Muscle of arm (tissue), 14 donors: ENCODE measurements at places on chromosomes 2 and 18. TPM values are rescaled to one million over a fixed set of nuclear protein-coding genes. Genes with fewer than 3 reads are reported as not detected.

Gene ABCG5
- 0.16 TPM for polyA plus RNA-seq

Gene UGT1A3
- polyA plus RNA-seq, result not detected

Gene C2orf80
- not detected for polyA plus RNA-seq

Gene B4GALT6
- 12.9 TPM for polyA plus RNA-seq

Gene KCNS3
- polyA plus RNA-seq, result 4.9 TPM

Gene LCT
- not detected for polyA plus RNA-seq

Gene LGALSL
- 26.2 TPM for polyA plus RNA-seq

DNA sequence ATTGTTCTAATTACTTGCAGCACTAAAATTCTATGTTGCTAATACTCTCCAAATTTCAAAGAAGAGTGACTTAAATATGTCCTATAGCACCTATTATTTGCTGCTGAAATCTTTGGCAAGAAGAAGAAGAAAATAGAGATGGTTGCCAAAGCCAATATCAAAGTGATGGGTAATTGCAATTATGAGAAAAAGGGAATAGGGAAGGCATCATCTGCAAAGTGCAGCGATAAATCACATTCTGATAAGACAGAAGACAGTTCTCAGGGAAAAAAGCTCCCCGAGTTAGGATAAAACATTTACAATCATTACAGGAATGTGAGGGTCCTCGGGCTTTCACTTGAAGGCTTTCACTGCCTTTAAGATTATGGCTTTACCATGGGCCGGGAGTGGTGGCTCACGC is 72.1 kb upstream of the RASGRP3 start:
- DNase-seq, result no peak

- no peak for DNase-seq
Measured at GRCh38 chr18:42937436-42937835, 178.0 kb downstream of the RIT2 start.

DNA sequence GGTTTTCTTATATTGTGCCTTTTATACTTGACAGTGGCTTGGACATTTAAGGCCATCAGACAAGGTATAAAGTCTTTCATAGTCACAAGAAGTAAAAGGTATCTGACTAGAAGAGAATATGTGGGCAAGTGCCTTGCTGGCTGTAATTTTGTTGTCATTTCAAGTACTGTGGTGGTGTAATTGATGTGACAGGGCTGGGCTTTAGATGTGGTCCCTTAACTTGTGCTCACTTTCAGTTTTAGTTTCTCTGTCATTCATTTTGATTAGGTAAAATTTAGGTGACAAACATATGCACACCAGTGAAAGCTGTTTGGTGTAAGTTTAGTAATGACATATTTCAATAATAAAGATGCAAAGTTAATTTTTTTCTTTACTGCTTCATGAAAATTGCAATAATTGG is 31.2 kb upstream of the TBR1 start:
- no peak for DNase-seq

DNA sequence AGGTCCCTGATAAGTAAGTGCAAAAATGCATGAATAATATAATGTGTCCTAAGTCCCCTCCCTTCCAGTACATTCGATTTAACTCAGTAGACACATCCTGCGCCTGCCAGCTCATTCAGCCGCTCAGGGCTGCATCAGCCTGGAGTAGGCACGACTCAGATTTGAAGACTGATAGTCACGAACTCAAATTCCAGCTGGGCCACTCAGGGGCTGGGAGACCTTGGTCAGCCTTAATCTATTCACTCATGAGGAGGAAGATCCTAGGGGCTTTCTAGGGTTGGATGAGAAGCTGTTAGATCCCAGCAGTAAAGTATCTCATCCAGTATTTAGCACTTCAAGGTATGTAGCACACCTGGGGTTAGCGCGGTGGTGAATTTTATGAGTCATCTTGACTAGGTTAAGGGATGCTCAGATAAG is 98.9 kb upstream of the ODC1 start:
- no peak for DNase-seq

DNA sequence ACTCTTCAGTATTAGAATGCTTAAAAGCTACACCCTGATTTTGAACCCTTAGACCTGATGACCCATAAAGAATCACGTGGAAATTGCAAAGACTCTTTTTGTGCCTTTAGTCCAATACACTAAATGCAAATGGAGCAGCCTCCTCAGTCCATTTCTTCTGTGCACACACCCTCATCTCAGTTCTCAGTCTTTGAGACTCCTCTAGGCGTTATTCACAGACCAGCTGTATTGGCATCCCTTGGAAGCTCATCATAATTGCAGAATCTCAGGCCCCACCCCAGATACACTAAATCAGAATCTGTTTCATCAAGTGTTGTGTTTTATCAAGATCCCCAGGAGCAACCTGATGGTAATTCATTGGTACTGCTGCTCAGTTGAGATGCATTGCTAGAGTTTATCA is 335.0 kb upstream of the ATP5MC3 start:
- DNase-seq, result no peak

GRCh38 chr2:112152476-112153178 is 14.4 kb downstream of the FBLN7 start:
- DNase-seq, result no peak

DNA sequence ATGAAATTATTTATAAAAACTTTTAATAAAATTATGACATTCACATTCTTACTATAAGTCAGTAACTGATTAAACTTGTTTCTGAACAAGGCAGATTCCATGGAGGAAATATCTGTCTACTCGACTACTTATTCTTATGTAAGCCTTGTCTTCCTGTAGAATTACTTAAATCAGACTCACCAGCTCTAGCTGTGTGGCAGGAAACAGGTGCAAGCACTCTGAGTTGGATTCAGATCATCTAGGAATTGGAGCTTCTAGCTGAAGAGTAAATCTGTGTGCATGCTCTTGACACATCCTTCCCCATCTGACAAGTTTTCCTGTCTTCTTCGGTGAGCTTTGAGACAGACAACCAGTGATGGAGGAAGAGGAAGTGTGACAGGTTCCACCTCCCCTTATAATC is 284.7 kb downstream of the TRIB2 start:
- no peak for DNase-seq

DNA sequence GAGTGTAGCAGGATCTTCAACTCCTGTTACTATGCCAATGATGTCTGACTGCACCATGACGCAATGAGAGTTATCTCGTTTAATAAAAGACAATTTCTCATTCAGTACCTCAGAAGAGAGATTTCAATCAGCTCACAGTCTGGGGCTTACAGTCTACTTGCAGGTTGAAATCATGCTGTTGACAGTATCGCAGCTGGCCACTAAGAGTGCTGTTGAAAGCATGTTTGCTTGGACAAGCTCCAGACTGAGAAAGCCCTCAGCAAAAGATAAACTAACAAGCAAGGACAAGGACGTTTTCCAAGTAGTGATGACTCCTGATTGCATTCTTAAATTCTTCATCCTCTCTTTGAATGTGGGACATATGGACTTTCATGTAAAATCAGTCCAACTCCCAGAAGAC is 145.2 kb upstream of the SYT4 start:
- peak; percentile 5 for DNase-seq

GRCh38 chr2:159898441-159898840 is 100.4 kb upstream of the CD302 start:
- no peak for DNase-seq

DNA sequence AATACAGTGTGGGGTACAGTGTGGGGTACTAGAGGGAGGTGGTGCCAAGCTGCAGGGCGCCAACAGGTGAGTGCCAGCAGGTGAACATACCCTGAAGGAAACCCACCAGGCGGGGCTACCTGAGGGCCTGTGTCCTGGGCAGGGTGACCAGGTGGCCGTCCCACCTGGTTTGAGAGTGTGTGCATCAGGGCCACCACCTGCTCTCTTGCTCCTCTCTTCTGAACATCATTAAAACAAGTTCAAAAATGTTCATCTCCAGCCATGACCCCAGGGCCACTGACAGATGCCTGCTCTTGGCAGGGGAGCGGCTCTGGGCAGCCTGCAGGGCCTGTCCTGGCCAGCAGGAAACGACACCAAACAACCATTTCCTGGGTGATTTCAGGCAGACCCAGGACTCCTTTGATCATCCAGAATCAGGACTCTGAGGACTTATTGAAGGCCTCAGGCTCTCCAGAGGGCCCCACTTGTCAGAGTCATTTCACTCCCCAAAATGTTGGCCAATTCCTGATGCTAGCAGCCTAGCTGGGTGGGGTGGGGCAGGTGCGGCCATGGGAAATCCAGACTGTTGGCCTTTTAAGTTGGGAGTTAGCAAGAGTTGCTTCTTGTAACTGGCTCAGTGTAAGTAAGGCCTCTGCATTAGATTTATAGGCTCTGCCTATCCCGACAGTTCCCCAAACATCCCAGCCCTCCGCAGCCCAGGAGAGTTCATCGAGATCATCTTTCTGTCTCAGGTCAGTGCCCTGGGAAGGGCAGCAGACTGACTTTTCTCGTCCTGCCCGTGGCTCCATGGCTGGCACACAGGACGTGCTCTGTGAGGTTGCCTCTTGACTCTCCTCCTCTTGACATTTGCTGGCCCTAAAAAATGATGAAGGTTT is 111.5 kb upstream of the ZNF236 start:
- DNase-seq, result no peak

GRCh38 chr2:227377467-227378351 is 1.4 kb downstream of the TM4SF20 start:
- DNase-seq, result no peak

- DNase-seq, result no peak
Measured at GRCh38 chr2:96897491-96898134, 27.7 kb upstream of the SEMA4C start.

DNA sequence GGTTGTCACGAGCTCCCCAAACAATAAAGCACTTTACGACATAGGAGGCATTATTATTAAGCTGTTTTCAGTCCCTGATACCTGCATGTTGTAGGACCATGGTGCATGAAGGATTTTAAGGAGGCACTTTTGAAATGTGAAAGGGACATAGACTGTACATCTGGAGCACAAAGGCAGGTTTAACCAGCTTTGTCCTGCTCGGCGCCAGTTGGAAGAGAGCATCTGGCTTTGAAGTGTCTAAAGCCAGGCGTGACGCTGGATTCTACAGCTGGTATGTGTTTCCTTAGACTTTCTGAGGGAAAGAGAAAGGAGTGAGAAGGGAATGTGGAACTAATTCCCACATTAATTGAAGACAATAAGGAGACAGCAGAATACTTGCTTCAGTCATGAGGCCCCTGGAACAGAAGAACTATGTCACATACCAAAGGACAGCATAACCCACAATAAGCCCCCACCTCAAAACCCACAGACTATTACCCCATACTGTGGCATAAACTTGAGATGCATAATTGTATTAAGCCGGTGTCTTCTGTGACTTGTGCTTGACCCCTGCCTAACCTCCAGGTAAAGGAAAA is 381.0 kb upstream of the MEX3C start:
- DNase-seq, result no peak

DNA sequence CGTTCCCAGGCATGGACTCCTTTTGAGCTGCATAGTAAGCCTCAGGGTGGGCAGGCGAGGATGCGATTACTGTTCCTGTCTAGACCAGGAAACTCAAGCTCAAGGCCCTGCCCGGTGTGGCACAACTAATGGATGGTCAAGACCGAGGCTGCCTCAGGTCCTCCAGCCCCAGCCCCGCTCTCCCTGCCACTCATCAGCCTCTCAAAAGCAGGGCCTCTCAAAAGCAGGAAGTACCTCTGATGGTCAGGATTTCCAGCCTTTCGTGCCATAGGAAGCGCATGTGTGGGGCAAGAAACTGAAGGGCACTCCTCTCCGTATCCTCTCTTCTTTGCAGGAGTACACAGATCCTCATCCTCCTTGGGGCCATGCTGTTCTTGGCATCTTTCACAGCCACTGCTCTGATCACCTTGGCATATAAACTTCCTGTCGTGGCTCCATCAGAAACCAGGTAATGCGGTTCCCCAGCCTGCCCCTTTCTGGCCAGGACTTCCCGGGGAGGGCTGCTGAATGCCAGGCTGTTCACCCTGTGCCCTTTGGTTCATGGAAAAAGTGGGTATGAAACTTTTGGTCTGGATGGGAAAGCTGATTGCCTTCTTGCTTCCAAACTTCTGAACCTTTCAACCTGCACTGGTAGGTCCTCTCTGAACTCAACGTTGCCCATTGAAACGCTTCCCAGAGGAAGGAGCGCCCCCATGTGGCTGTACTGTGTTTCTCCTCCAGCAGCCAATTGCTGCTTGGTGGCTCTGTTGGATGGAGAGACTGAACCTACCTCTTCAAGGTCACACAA is 82.8 kb upstream of the SEC11C start:
- peak; percentile 58 for DNase-seq

DNA sequence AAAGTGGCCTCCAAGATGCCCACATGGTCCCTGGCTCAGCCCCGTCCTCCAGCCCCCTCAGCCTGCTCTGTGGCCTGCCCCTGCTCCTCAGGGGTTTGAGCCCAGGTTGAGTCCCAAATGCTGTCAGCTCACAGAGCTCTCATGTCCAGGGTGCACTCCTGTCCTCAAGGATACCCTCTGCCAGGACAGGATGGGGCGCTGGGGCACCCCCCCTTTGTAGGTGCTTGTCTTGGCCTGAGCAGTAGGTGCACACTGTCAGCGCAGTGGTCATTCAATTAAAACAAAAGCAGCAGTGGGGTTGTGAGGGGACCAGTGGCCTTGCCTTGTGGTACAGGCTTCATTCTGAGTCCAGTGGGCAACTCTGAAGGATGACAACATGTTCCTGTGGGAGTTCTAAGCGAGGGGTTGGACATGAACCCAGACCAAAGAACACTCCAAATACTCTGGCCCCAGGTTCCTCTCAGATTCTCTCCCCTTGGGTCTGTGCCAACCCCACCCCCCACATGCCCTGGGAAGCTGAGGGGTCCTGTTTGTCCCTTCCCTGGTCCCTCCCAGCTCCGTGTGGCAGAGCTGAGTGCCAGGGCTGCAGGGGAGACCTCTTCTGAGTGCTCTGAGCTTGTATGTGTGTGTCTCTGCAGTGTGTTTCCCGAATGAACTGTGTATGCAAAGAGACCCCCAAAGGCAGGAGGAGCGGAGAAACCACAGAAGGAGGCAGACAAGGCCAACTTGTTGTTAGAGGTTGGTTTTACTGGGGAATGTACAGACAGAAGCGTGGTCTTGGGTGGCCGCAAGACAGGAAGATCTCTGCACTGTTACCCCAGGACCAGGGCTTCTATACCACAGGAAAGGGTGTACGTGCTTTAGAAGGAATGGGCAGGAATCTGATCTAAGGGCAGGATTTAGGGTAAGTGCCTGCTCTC is 155.6 kb upstream of the HS6ST1 start:
- peak; percentile 20 for DNase-seq

DNA sequence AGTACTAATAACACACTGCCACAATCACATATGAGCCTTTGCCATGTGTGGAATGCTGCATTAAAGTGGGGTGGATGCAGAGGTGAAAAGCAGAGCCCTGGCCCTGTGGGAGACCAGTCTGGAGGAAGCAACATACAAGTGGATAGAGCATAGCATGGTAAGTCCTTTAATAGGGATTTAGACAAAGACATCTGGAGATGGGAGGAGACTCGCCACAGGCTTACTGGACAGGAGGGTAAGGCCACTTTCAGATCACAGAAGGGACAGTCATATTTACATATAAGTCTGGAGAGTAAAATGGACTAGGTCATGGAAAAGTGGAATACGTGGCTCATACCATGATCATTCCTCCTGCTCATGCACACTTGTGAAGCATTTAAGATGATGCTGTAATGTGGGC is 84.3 kb downstream of the PPP1R1C start:
- no peak for DNase-seq

DNA sequence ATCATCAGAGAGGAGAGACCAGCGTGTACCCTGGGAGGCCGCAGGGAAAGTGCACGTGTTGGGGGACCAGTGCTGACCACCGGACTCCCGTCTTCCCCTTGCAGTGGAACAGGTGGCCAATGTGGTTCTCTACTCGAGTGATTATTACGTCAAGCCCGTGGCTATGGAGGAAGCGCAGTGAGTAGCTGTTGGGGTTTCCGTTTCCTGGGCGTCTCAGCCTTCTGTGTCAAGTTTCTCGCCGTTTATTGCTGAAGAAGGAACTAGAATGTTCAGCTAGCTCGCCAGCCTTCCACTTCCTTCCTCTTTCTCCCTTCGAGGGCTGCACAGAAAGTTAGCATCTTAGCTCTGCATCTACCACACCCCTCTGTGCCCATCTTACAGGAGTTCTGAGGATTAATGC is 22.8 kb upstream of the DGKD start:
- peak; percentile 37 for DNase-seq
